ENCODE measurements at places on chromosomes 3 and 15. TPM values are rescaled to one million over a fixed set of nuclear protein-coding genes. Genes with fewer than 3 reads are reported as not detected.
A peak's percentile ranks its signal among the peaks of the same experiment; 100 is the strongest.

DNA sequence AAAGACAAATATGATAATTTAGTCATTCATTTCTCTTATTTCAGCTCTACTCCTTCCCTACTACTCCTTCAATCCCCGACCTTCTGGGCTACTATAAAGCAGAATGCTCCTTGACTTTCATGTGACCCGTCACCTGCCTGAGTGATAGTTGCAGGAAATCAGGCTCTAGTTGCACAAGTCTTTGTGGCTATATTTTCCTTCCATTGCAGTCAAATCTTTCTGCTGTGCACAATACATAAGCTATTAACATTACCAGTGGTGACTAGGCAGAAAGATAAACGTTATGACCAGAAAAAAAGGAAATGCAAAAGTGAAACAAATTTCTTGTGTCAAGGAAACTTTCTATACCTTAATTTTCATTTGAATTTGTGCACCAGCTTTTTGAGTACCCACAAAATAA is 2.3 kb downstream of the SUCNR1 start:
- H3K27ac ChIP-seq, result peak overlapping the region; percentile 80
- no peak for DNase-seq
- no peaks in the 10 kb centered on the region for H3K36me3 ChIP-seq
- H3K4me3 ChIP-seq, result no peak overlapping the region

DNA sequence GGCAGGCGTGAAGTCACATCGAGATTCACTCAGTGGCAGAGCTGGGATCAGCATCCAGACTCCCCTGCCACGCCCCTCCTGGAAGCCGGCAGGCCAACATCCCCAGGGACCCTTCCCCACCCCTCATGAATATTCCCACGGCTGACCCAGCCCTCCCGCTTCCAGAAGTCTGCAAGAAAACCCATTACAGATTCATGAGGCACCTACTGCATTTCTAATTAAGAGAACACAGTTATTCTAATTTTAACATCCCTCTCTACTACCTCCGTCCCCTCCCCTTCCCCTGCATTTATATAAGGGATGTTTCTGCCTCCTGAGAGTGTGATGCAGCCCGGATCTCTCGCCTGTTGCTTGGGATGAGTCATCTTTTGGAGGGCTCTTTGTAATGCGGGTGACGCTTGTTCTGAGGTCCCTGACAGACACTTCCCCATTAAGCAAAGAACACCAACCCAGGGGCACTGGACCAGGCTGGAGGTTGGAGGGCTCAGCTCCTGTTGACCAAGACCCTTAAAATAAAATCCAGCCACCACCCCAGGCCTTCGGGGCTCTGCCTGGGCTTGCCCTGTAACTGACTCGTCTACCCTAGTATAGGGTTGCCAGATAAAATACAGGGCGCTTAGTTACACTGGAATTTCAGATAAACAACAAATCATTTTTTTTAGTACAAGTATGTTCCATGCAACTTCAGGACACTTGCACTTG is 118.7 kb downstream of the NUP210 start:
- H3K27me3 ChIP-seq, result peaks cover 25% of the 10 kb centered on the region
- peaks cover 6% of the 10 kb centered on the region for H3K4me1 ChIP-seq
- H3K27ac ChIP-seq, result no peak overlapping the region

GRCh38 chr3:71444028-71444860 is 139.3 kb downstream of the FOXP1 start:
- H3K4me3 ChIP-seq, result no peak overlapping the region
- peaks cover 85% of the 10 kb centered on the region for H3K4me1 ChIP-seq
- peak; percentile 92 for DNase-seq
- H3K27ac ChIP-seq, result peak overlapping the region; percentile 90
- H3K36me3 ChIP-seq, result no peaks in the 10 kb centered on the region

- no peaks in the 10 kb centered on the region for H3K27me3 ChIP-seq
- no peak for DNase-seq
- no peak overlapping the region for H3K27ac ChIP-seq
- peaks cover 6% of the 10 kb centered on the region for H3K4me1 ChIP-seq
- no peak overlapping the region for H3K4me3 ChIP-seq
These were observed 109.5 kb downstream of the CGGBP1 start for GRCh38 chr3:87949189-87949878.

DNA sequence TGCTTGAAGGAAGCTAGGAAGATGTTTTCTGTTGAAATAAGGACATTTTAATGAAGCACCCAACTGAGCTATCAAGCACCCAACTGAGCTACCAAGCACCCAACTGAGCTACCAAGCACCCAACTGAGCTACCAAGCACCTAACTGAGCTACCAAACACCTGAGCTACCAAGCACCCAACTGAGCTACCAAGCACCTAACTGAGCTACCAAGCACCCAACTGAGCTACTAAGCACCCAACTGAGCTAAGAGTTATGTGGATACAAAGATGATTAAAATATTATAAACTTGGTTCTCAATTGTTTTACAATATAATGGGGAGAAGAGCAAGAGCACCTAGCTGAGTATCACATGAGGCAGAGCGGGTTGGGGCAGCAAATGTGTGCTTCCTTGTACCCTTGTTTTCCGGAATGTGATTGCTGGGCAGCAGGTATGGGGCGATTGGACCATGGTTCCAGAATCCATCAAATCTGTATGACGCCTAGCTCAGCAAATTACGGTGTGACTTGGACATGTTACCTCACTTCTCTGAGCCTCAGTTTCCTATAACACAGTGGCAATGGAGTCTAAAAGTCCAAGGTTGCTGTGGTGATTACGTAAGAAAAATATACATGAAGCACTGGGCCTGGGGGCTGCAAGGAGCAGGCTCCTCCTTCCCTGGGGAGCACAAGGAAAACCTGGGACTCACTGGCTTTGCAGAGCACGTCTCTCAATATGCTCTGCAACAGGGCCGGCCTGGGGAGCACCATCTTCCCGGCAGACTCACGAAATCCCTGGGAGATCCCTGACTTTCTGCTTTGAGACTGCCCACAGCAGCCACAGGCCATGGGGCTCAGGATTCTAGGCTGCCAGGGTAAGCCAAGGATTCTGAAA is 11.3 kb downstream of the BMF start:
- H3K36me3 ChIP-seq, result no peaks in the 10 kb centered on the region
- no peak for DNase-seq
- no peaks in the 10 kb centered on the region for H3K27me3 ChIP-seq
- H3K4me1 ChIP-seq, result peaks cover 99% of the 10 kb centered on the region
- peak overlapping the region; percentile 91 for H3K27ac ChIP-seq
- H3K4me3 ChIP-seq, result no peak overlapping the region

DNA sequence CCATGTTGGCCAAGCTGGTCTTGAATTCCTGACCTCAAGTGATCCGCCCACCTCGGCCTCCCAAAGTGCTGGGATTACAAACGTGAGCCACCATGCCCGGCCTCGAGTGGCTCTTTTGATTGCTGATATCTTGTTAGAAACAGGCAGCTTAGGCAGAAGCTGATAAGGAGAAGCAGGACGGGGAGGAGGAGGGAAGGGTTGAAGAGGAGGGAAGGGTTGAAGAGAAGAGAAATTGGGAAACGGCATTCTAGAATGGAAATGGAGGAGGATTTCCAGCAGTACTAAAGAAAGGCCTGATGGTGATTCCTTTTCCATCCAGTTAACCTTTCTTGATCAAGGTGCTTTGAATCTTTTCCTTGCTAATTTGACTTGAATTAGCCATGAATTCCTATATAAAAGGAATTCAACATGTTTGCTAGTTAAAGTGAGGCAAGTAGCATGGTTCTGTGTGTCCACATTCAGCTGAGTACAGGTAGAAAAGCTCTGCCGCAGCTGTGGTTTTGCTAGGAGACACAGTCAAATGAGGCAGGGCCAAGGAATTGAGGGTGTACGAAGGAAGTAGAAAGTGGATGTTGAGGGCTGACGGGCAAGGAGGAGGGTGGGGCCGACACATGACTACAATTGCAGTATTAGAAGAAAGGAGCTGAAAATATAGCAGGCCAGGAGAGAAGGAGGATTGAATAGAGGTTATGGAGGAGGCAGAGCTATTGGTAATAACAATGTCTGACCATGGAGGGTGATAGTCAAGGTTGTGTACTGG is 27.2 kb upstream of the ATP1B3 start:
- no peak for DNase-seq
- H3K27ac ChIP-seq, result no peak overlapping the region
- H3K27me3 ChIP-seq, result no peaks in the 10 kb centered on the region
- no peaks in the 10 kb centered on the region for H3K4me1 ChIP-seq
- no peaks in the 10 kb centered on the region for H3K36me3 ChIP-seq

- no peaks in the 10 kb centered on the region for H3K27me3 ChIP-seq
- no peak for DNase-seq
- H3K27ac ChIP-seq, result no peak overlapping the region
- H3K4me1 ChIP-seq, result no peaks in the 10 kb centered on the region
- no peak overlapping the region for H3K4me3 ChIP-seq
These were observed 357.2 kb downstream of the CLSTN2 start for GRCh38 chr3:140292170-140292569.

GRCh38 chr3:13655061-13655913 is 106.4 kb downstream of the FBLN2 start:
- peak; percentile 87 for DNase-seq
- no peaks in the 10 kb centered on the region for H3K36me3 ChIP-seq
- H3K27me3 ChIP-seq, result peaks cover 14% of the 10 kb centered on the region
- peaks cover 66% of the 10 kb centered on the region for H3K4me1 ChIP-seq
- H3K4me3 ChIP-seq, result no peak overlapping the region

DNA sequence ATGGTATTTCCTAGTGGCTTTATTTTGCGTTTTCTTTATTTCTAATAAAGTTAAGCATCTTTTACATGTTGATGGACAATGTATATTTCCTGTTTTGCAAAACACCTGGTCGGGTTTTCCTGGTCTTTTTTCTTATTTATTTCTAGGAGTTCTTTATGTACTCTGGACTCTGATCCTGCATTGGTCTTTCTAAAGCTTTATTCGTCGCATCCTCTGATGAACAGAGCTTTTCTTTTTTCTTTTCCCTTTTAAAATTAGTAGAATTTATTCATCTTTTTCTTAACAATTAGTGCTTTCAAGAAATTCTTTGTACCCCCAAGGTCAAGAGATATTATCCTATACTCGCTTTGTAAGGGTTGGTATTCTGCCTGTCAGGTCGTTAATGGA is 32.2 kb downstream of the ZDHHC19 start:
- no peak for DNase-seq
- H3K27ac ChIP-seq, result peak overlapping the region; percentile 84
- no peak overlapping the region for H3K4me3 ChIP-seq
- H3K27me3 ChIP-seq, result no peaks in the 10 kb centered on the region
- H3K4me1 ChIP-seq, result peaks cover 46% of the 10 kb centered on the region

DNA sequence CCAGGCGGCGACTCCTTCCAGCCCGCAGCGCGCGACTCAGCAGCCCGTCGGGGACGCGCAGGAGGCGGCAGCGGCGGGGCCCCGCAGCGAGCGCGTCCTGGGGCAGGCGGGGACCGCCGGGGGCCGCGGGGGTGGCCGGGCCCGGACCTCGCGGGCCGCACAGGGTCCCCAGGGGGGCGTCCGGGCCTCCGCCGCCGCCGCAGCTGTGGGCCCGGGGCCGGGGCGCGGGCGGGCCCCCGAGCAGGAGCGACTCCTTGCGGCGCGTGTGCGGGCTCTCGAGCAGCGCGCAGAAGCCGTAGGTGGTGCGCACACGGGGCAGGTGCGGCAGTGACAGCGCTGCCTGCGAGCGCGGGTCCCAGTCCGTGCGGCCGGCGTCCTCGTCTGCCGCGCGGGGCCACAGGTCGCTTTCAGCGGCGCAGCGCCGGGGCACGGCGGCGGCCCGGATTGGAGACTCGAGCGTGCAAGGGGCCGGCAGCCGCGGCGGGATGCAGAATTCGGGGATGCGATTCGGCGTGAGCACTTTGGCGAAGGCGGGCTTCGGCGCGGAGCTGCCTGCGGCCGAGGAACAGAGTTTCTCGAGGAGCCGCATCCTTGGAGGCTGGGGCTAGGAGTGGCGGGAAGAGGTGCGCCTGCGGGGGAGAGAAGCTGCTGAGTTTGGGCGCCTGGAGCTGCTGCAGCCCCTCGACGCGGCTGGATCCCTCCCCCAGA is 535 bp downstream of the C2CD4B start:
- no peak overlapping the region for H3K27ac ChIP-seq
- H3K4me3 ChIP-seq, result peak overlapping the region; percentile 9
- H3K27me3 ChIP-seq, result peaks cover 28% of the 10 kb centered on the region
- no peaks in the 10 kb centered on the region for H3K36me3 ChIP-seq
- DNase-seq, result peak; percentile 76

- no peak overlapping the region for H3K27ac ChIP-seq
- H3K4me3 ChIP-seq, result no peak overlapping the region
- H3K4me1 ChIP-seq, result no peaks in the 10 kb centered on the region
- H3K27me3 ChIP-seq, result no peaks in the 10 kb centered on the region
These were observed 265.5 kb upstream of the TBC1D5 start for GRCh38 chr3:18007980-18008379.

- no peak overlapping the region for H3K27ac ChIP-seq
- no peak overlapping the region for H3K4me3 ChIP-seq
- no peaks in the 10 kb centered on the region for H3K4me1 ChIP-seq
- no peak for DNase-seq
These were observed 84.4 kb downstream of the ANKRD28 start for GRCh38 chr3:15713364-15713763.

GRCh38 chr3:29381595-29381994 is 100.7 kb downstream of the RBMS3 start:
- no peaks in the 10 kb centered on the region for H3K36me3 ChIP-seq
- H3K27ac ChIP-seq, result no peak overlapping the region
- H3K27me3 ChIP-seq, result no peaks in the 10 kb centered on the region

DNA sequence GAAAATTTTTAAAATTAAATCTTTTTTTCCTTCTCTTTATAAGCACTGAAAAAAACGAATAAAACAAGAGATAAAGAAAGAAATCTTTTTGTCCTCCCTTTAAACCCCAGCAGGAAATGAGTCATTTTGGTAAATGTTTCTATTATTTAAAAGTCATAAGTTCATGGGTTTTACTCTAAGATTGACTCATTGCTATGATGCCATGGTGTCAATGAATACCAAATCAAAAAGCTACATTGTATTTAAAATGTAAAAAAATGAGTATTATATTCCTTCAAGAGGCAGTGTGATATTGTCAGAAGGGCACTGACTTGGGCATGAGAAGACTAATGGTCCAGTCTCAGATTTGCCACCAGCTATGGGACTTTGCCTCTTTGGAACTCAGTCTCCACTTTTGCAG is 303.4 kb upstream of the DNAJC19 start:
- H3K27ac ChIP-seq, result no peak overlapping the region
- no peak for DNase-seq
- H3K36me3 ChIP-seq, result no peaks in the 10 kb centered on the region
- H3K4me3 ChIP-seq, result no peak overlapping the region
- H3K27me3 ChIP-seq, result no peaks in the 10 kb centered on the region

DNA sequence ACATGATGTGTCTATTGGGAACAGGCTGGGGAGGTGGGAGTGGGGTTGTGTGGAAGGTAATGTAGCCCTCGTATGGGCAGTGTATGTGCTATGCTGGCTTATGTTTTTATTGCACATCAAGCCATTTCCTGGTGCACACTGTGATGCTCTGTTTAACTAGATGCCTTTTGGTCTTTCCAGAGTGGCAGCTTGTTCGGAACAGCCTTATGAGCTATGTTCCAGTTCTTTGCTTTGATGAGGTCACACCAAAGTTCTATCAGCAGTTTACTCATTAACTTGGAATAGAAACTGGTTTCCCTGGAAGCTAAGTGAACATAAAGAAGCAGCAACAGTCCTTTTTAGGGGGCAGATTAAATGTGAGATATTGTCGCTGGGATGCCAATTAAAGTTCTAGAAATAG is 133.9 kb downstream of the DIPK2A start:
- H3K27ac ChIP-seq, result no peak overlapping the region
- no peak overlapping the region for H3K4me3 ChIP-seq
- no peaks in the 10 kb centered on the region for H3K4me1 ChIP-seq
- DNase-seq, result no peak

- no peaks in the 10 kb centered on the region for H3K27me3 ChIP-seq
- no peak overlapping the region for H3K4me3 ChIP-seq
- DNase-seq, result no peak
- H3K36me3 ChIP-seq, result no peaks in the 10 kb centered on the region
- no peaks in the 10 kb centered on the region for H3K4me1 ChIP-seq
- no peak overlapping the region for H3K27ac ChIP-seq
These were observed 590.2 kb upstream of the UBE2E2 start for GRCh38 chr3:22612927-22613326.

The ALDH1A2 gene
- polyA plus RNA-seq, result 0.26 TPM

The DUOXA1 gene
- polyA plus RNA-seq, result 0.03 TPM
